Right hindlimb (tissue), 1 donor: ENCODE measurements at places on chromosomes 2 and 18.

GRCh38 chr2:129192117-129192516, 787.3 kb upstream of the RAB6C start:
- no peak for DNase-seq

- DNase-seq = peak; percentile 64
Observed at GRCh38 chr2:1990724-1991123, 246.4 kb upstream of the PXDN start.

- DNase-seq = no peak
Observed at GRCh38 chr2:201233192-201233811, 27.0 kb upstream of the CASP8 start.

DNA sequence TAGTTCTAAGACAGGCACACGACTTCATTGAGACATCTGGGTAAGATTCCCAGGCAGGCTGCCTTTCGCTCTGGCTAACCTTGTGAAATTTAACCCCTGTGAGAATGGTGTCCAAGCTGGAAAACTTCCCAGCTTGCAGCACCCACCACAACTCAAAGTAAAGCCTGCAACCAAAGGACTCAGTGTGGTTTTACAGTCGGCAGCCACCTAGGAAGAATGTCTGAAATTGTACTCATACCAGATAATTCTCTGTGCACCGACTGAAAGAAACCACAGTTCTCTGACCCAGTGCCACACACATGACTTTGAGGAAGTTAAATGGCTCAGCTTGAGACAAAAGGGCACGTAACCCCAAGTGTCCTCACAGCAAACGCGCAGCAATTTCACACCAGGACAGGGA, 125.7 kb downstream of the RBMS1 start:
- peak; percentile 43 for DNase-seq

GRCh38 chr2:63435070-63435469, 153.2 kb downstream of the WDPCP start:
- DNase-seq = no peak

DNA sequence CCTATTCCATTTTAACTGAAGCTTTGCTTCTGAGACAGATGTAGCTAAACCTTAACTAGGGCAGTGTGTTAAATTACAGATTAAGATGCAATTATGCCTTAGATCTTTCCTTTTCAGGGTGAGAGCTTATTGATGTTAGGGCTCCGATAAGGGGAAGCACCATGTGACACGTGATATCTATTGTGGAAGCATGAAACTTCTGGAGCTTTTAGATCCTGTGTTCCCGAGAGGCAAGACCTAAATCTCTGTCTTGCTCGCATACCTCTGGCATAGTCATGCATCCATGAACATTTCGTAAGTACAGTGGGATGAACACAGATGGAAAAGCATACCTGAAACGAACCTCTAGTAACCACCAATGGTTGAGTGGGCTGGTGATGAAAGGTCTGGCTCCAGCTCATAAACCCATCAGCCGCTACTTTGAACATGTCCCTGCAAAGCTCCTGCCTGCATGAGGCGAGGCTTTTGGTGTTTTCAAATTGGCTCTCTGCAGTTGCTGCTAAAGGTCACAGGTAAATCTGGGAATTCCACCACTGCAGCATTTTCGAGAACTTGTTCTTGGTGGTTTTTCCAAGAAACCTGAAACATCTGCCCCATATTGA, 3.7 kb upstream of the NRP2 start:
- DNase-seq = no peak
